ENCODE measurements at places on chromosomes 2 and 18. TPM values are rescaled to one million over a fixed set of nuclear protein-coding genes. Genes with fewer than 3 reads are reported as not detected.

- no peak for DNase-seq
Measured at GRCh38 chr2:240203031-240203787, 62.8 kb upstream of the OTOS start.

Gene DOK6
- polyA plus RNA-seq, result 3.5 TPM

Gene FSIP2
- 0.89 TPM for polyA plus RNA-seq

Gene CRYBA2
- polyA plus RNA-seq, result not detected

Gene RTP5
- 0.08 TPM for polyA plus RNA-seq

GRCh38 chr18:36592282-36592681 is 236.5 kb downstream of the TPGS2 start:
- no peak for DNase-seq

DNA sequence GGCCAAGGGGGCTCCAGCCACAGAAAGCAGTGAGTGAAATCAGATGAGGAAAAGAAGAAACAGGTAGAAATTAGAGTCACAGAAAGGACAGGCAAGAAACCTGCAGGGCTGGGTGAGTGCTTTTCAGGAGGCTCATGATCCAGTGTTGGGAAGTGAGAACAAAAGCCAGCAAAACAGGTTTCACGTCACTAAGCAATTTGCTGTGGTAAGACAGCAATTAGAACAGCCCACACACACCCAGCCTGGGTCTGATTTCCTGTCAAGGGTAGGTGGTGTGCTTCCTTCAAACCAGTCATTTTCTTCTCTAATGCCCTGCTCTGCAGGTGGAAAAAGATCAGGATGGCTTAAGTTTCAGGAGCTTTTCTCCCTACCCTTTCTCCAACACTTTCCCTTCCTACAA is 52.9 kb upstream of the XDH start:
- no peak for DNase-seq

Gene FZD7
- polyA plus RNA-seq, result 24.4 TPM

DNA sequence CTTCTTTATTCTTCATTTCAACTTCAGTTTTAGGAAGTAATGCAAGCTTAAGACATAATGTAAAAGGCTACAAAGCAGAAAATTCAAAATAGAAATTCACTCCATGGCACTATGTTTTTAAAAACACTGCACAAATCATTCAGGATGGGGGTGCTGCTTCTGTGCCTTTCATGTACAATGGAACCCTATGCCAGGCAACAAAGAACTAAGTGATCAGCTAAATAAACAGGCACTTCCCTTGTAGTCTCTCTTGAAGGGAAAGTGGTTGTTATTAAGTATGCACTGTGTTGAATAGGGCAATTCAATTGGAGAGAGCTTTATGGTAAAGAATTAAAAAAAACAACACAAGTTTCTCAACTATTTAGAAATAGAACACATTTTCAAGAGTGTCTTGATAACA is 10.9 kb upstream of the ERBB4 start:
- DNase-seq, result no peak

DNA sequence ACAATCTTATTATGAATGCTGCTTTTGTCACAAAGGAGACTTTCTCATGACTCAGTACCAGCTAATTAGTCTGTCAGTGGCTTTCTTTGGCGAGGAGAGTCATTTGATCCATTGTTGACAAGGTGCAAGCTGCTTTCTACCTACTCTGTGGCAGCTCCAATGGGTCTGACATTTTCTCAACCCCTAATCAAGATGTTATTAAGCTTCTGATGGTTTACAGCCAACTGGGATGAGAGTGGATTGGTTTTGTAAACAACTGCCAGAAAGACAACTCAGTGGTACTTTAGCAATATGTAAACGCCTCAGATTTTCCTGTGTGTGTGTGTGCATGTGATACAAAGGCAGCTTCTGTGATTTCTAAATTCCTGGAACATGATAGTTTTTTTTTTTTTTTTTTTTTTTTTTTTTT is 8.2 kb upstream of the CLIP4 start:
- DNase-seq, result no peak

DNA sequence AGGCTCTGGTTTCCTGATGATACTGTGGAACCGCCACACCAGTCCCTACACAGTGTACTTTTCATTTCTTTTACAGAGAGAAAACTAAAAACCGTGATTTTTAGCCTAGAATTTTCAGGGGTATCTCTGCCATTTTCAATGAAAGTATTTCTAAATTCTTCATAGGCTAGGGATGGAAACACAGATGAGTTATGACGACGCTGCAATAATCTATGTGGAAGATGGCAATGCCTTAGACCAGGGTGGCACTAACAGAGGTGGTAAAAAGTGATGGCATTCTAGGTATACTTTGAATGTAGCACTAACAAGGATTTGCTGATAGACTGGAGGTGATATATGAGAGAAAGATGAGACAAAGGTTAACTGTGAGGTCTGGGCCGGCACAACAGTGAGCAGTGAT is 56.5 kb downstream of the TTC21B start:
- DNase-seq, result no peak

DNA sequence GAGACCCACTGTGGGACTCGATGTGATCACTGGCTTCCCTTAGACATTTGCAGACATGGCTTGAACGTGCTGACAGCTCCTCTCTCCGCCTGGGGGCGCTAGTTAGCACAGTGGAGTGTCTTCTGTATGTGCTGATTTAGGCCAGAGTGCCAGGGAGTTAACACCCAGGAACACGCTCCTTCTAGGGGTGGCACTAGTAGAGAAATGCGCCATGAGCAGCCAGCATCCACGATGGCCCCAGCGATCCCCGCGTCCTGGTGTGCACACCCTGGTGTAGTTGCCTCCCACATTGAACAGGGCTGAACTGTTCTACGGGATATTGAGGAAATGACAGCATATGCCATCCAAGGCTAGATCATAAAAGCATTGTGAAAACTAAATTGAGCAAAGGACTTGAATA is 11.4 kb upstream of the NMUR1 start:
- DNase-seq, result no peak

DNA sequence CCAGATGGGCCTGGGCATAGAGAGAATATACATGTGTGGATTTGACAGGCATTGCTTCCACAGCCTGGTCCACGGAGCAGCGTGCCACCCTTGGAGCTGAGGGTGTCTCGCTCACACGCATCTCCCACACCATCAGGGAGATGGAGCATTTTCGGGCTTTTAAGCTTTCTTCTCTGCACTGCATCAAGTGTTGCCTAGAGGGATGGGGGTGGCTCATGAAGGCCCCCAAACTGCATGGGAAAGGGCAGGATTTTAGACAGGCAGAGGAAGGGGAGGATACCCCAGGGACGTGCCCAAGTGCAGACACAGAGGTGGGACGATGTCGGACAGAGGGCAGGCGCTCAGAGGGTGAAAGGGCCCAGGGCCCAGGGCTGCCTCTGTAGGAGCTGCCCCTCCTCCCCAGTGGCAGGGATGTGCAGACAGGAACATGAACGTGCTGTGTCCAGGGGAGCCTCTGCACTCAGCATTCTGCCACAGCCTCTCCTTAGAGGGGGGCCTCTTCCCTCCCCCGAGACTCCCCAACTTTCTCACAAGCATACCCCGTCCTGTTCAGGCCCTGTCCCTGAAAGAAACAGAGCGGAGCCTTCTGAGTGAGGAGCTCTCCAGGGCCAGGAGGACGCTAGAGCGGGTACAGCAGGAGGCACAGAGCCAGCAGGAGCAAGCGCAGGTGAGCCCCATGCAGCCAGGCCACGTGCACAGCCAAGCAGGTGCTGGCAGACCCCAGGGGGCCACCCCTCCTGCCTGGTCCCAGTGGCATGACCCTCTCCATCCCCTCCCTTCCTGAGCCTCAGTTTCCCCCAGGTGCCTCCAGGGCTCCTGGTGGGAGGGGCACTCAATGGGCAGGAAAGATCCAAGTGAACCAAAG is 42.9 kb upstream of the SNED1 start:
- no peak for DNase-seq

Gene SNED1
- 3.6 TPM for polyA plus RNA-seq

Gene SERPINB8
- polyA plus RNA-seq, result 1.4 TPM

DNA sequence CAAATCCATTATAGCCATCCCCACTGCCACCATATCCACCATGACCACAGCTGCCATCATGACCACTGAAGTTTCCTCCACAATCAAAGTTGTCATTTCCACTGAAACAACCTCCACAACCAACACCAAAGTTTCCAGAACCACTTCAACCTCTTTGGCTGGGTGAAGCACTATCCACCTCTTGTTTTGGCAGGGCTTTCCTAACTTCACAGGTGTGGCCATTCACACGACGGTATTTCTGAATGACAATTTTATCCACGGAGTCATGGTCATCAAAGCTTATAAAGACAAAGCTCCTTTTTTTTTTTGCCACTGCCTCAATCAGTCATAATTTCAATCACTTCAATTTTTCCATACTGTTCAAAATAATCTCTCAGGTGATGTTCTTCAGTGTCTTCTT is 89.8 kb upstream of the UGP2 start:
- DNase-seq, result no peak

- no peak for DNase-seq
Measured at GRCh38 chr18:45733535-45733934, 9.6 kb downstream of the SLC14A1 start.

GRCh38 chr2:53210538-53210937 is 557.1 kb upstream of the CHAC2 start:
- no peak for DNase-seq

DNA sequence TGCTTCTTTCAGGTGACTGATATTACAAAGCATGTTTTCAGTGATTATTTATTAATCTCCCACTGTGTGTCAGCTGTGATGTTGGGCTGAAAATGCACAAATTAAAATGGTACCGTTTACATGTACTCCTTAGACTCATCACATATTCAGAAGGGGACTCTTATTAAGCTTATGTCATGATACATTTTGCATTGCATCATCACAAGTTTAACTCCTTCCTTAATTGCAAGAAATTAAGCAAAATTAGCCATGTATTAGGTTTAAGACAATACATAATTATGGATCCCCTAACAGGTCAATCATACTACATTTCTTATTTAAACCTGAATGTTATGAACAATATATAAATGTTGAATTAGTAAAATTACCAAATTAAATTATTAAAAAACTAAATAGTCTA is 899.1 kb downstream of the TMEM182 start:
- no peak for DNase-seq

- no peak for DNase-seq
Measured at GRCh38 chr2:58569475-58570185, 328.5 kb upstream of the FANCL start.

DNA sequence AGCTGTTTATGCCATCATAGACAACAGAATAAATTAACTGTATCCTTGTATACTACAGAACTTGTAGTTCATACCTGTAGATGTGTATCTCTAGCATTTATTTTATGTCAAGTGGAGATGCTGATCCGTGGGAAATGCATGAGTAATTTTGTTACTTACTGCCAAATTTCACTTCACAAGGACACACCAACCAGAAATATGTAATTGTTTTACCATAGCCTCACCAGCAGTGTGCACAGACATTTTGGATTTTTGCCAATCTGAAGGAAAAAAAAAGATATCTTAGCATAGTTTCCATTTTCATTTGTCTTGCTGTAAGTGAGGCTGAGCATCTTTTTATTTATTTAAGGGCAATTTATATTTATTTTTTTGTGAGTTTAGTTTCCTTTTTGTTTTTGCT is 265.1 kb upstream of the OSR1 start:
- no peak for DNase-seq

DNA sequence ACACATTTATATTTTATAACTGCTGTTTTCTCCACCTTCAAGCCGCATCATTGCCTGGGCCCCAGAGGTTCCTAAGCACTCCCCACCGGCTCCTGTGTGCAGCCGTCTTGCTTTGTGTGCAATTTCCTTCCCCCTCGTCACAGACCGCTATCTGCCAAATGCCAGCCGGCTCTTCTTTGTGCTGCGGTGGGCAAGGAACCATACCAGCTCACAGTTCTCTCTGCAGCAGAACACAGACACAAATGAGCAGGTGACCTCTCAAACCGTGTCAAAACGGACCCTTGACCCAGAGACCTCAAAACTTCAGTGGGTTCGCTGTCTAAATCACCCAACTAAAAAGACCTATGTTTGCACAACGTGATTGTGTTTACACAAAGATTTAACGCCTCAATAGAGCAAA is 58.2 kb downstream of the KLF7 start:
- no peak for DNase-seq

- DNase-seq, result no peak
Measured at GRCh38 chr2:237418300-237418699, 4.3 kb upstream of the COL6A3 start.

Gene IL1F10
- not detected for polyA plus RNA-seq

DNA sequence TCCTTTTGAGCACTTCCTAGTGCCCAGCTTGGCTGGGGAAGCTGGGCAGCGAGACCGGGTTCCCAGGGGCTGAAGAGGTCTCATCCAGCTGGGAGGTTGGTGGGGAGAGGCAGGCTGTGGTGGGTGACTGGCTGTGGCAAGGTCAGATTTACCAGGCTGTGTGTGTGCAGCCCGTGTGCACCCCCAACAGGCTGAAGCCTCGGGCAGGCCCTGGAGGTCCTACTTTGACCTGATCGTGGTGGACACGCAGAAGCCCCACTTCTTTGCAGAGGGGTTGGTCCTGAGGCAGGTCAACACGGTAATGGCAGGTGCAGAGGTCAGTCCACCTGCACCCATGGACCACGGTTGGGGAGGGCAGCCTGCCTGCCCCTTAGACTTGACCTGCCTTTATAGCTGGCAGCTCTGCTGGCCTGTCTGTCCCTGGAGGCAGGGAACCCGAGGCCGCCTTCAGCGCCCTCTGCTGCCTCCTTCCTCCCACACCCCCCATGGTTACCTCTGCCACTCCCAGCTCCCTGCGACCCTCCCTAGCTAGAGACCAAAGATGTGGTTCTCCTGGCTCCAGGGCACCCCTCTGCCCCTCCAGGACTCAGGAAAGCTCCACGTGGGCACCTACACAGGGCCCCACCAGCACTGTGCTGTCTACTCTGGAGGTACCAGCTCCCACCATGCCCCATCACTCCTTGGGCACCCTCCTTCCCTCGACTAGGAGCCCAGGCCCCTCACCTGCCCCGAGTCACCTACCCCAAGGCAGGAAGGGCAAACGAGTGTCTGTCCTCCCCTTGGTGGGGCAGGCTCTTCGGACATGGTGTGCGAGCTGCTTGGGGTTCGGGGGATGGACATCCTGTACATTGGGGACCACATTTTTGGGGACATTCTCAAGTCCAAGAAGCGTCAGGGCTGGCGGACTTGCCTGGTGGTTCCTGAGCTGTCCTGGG is 4.0 kb downstream of the NT5DC4 start:
- DNase-seq, result no peak

DNA sequence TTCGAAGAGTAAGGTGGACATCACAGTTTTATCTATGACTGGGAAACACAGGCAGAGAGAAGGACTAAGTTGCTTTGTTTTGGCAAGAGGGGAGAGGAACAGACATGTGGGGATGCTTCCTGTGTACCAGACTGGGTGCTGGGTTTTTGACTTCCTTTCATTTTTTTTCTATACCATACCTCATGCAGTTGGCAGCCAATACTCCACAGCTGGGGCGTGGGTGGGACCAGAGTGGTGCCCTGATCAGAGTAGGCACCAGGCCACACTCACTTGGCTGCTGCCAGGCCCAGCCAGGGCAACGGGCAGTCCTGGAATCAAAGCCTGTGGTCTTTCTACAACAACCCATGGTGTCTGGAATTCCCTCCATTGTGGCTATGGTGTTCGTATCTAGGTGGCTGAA is 45.2 kb downstream of the SH3RF3 start:
- DNase-seq, result no peak

Gene GLB1L
- polyA plus RNA-seq, result 3.6 TPM

DNA sequence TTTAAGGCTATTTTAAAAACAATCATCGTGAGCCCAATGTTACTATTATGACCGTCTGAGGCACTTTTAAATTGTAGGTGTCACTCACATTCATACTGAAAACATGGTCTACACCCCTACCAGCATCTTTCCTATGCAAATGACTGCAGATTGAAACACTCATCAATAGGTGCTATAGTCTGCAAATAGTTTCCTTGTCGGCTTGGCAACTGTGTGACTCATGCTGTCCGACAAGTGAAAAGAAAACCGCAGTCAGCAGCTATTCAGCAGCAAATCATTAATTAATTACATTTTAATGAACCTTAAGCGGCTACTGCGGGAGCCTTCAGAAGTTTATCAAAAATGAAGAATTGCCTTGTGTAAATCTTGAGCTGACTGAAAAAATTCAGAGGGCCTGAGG is 134.4 kb downstream of the FIGN start:
- DNase-seq, result no peak

Measured in forelimb muscle (tissue), 1 donor.